NCI-H1092 (cell line): ENCODE measurements at places on chromosomes 16 and 17.

DNA sequence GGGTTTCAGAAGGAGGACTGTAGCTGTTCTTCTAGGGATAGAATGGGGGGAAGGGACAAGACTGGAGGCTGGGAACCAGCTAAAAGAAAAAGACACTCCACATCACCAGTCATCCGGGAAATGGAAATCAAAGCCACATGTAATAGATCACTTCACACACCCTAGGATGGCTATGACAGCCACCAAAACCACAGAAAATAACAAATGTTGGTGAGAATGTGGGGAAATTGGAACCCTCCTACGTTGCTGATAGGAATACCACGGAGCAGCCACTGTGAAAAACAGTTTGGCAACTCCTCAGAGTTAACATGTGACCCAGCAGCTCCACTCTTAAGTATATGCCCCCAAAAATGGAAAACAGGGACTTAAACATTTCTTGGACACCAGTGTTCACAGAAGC is 2.3 kb downstream of the TLE7 start:
- no peak for DNase-seq

GRCh38 chr17:31688701-31689100 is 170.3 kb downstream of the COPRS start:
- DNase-seq: no peak

DNA sequence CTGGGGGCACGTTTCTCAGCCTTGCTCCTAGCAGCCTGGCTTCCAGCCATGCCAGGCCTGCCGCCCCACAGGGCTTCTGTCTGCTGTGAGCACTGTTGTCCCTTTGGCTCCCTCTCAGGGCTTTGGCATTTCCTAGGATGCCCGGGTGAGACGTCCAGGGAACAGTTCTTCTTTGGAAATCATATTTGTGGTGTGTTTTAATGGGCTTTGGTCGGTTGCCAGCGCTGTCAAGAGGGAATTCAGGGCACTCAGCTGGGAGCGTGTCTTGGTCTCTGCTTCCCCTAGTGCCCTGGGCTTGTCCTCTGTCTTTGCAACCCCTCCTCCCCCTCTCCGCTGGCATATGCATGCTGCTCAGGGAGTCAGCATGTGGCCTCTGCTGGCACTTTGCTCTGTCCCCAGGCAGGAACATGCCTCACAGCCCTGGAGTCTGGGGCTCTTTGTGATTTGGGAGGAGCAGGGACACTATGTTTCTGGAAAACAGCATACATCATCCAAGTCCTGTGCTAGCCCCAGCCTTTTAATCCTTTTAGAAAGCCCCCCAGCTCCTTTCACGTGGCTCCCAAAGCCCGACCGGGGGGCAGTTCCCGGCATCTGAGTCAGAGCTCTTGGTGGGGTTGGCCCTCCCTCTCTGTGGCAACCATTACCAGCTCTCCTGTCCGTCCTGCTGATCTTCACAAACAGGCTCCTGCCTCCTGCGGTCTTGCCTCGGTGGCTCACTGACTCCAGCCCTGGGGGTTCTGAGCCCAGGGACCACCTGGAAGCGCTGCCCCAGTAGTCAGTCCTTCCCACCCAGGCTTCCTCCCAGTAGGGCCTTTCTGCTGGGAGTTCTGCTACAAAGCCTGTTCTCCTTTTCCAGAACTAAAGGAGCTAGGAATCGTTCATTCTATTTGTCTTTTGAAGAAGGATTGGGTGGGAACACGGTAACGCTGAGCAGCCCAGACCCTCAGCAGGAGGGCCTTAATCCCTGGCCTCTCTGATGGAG is 26.7 kb downstream of the SAP30BP start:
- DNase-seq: peak; percentile 8

GRCh38 chr17:3965118-3965800 is 1.0 kb upstream of the ATP2A3 start:
- DNase-seq: peak; percentile 54

DNA sequence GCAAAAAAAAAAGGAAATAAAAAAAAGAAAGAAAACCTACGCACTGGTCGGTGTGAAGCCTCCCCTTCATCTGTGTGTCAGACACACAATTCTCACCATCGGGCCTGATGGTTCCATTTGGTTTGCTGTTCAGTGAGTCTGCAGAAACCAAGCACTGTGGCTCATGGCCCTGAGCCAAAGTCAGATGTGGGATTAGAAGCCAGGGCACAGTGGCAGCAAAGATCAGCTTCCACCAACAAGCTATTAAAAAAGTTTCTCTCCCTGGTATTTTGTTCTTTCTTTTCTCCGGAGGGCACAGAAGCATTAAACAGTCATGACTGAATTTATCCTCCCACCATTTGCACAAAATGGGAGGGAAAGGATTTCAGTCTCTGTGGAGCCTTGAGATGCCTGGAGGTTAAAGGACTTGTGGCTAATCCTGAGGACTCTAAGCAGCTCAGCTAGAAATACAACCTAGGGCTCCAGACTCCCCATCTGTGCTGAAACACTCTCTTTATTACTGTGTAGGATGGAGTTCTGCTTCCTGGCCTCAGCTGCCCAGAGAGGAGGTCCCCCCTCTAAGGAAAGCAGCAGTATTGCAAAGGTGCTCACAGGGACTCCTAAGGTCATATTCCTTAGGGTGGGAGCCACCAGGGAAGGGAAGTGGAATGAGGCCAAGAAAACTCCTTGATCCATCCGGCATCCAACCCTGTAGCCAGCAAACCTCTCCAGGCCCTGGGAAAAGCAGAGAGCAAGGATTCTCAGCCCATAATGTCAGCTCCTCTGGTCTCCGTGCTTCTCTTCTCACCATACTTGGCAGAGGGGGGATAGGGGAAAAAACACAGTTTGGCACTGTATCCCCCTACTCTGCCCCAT is 28.2 kb downstream of the SLC39A11 start:
- no peak for DNase-seq

GRCh38 chr17:74008196-74008595 is 195.3 kb upstream of the RPL38 start:
- peak; percentile 24 for DNase-seq

DNA sequence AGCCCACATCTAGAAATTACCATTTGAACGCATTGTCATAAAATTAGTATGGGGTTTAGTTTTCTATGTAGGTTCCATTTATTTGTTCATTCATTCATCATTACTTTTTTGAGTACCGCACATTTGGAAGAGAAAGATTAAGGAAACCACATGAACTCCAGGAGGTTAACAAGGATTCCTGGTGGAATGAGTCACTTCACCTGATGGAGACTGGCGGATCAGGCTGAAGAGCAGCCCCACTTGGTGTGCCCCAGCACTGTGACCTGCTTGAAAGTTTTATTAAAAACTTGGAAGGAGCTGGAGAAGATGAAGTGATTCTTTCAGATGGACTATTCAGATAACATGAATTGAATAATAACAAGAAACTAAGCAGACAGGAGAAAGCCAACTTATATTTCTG is 293.6 kb upstream of the CDH11 start:
- DNase-seq: no peak

DNA sequence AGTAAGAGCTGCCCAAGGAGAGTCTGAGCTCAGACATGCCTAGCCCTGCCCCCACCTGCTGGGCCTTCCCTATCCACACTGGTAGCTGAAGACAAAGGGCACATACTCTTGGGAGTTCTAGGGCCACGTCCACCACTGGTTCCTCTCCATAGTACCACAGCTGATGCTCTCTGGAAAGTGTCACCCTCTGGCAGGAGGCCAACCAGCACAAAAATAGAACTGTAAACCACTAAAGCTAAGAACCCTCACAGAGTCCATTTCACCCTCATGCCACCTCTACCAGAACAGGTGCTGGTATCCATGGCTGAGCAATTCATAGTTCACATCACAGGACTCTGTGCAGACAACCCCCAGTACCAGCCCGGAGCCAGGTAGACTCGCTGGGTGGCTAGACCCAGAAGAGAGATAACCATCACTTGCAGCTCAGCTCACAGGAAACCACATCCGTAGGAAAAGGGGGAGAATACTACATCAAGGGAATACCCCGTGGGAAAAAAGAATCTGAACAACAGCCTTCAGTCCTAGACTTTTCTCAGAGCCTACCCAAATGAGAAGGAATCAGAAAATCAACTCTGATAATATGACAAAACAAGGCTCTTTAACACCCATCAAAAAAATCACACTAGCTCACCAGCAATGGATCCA is 115.3 kb downstream of the CEP112 start:
- no peak for DNase-seq

DNA sequence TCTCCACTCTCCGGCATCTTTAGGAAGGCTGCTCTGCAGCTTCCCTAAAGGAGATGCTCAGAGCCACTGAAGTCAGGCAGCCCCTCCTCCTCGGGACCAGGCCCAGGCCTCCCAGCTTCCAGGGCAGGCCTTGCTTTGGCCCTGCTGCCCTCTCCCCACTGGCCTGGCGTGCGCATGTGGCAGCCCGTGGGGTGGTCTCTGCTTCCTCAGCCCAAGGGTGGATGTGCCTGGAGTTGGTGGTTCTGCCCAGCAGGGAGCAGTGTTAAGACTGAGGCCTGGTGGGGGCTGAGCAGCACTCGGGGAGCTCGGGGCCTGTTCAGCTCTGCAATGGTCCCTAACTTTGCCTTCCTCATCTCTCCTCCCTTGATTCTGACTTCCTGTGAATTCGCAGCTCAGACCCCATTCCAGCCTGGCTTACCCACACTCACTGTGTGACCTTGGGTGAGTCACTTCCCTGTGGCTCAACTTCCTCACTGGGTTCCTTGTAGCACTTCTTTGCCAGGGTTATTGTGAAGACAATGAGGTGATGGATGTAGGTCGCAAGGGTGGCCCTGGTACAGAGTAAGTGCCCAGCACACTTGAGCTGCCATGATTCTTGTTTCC is 63.2 kb downstream of the NKD1 start:
- no peak for DNase-seq

- DNase-seq: no peak
Measured at GRCh38 chr16:18969855-18970240, 13.9 kb upstream of the TMC7 start.

GRCh38 chr16:2064368-2064945 is 16.7 kb downstream of the TSC2 start:
- no peak for DNase-seq

DNA sequence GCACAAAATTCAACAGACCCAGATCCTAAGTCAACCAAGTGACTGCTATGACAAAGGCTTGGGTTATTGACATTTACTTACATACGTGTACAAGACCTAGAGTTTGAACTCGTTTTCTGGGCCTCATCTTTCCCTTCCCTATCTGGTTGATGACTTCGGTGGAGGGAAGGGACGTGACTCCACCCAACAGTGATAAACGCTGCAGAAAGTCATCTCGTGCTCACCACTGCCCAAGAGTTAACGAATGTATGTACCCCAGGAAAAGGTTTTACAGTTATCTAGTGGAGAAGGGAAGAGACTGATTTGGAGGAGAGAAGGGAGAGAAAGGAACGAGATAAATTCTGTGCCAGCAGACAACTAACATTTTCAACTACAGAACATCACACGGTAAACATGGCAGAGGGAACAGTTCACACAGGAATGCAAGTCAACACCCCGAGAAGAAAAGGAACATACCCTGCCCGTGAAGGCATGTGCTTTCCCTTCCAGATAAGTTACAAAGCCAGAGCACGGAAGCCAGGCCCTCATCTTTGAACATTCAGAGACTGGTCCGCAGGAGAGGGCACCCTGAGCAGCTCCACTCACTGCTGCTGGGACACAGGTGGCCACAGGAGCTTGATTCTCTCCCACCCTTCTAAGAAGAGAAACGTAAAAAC is 13.9 kb upstream of the CYTH1 start:
- no peak for DNase-seq

- no peak for DNase-seq
Measured at GRCh38 chr17:351449-351738, 1.2 kb downstream of the RPH3AL start.

DNA sequence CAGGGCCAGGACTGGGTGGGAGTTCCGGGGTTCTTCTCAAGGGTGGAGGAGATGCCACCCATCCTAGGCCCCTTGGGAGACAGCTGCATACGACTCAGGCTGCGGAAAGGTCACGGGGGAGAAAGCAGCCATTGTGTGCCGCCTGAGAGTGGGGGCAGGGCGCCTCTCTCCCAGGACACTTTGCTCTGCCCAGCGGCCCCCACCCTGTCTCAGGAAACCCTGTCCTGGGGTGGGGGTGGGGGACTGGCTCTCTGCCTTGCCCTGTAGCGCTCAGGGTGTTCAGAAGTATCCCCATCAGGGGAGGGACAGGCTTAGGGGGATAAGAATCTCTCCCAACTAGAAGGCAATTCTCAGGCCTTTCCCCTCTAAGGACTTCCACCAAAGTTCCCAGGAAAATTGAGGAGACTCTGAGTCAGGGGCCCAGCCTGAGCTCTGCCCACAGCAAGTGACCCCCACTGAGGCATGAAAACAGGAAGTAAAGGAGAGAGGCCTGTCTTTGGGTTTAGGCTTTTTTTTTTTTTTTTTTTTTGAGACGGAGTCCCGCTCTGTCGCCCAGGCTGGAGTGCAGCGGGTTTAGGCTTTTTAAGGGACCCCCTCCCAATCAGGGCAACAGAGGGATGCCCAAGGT is 4.9 kb downstream of the GIT1 start:
- DNase-seq: no peak

DNA sequence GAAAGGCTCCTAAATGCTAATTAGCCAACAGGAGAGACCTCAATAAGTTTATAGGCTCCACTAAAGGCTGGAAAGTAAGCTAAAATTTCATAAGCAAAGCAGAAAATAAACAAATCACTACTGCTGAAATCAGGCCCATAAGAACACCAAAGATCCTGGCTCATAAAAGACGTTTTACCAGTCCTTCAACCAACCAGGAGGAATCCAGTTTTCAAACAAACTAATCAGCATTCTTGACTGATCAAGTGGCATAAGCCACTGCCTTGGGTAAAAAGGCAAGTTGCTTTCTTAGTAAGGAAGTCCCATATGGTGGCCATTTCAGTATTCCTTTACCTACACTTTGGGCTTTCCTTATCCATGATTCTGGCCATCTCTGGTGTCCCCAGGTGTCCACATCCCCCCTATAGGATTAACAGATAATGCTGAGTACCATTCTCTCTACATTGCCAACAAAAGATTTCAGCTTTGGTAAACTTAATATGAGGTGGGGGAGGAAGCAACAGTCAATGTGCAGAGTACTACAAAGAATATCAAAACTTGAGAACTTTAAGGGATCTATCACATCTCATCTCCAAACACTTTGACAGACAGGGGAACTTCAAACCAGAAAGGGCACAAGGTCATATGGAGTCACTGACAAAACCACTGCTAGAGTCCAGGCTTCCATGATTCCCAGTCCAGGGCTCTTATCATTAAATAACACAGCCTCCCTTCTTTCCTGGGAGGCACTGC is 1.3 kb downstream of the TOM1L2 start:
- no peak for DNase-seq

DNA sequence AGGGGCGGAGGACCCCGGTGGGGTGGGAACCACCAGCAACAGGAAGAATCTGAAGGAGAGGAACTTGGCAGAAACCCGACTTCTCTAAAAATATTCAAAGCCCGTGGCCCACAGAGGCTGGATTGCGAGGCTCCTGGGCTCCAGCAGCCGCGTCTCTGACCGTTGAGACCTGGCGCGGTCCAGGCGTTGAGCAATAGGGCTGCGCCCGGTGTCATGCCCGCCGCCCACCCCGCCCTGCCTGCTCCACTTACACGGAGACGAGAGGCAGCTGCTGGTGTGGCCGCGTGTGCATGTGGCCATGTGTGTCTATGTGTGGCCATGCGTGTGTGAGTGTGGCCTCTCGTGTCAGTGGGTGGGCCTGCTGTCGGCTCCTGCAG is 83.6 kb downstream of the IRF8 start:
- DNase-seq: no peak

GRCh38 chr16:87550495-87550961 is 51.8 kb upstream of the JPH3 start:
- no peak for DNase-seq
